ENCODE measurements at places on chromosomes 2 and 18.

DNA sequence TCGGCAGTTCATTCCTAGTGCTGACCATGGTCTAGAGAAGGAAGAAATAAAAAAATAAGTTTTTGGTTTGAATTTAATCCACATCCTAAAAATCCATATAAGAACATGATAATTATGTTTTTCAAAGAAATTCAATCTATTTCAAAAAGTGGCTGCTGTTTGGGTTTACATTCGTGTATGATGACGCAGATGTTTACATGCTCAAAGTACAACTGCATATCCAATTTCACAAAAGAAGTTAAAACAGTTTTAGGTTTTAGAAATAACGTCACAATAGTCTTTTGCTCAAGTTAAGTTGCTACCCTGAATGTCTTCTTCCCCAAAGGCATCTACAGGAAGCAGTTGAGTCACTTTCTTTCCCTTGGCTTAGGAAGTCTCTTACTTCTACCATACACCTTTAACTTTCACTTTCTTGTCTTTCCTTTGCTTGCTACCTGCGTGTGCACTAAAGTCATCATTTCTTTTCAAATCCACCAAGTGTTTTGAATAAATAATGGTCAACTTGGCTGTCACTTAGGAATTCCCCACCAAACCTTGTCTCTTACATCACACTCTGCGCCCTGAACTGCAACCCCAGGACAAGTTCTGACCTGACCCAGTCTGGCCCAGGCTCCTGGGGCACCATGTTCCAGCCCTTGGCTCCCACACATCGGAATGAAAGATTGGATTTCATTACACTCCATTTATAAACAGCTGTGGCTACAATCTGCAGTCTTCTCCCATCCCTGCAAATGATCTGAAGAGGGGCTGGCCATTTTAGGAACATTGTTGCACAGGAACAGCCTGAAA, 28.4 kb downstream of the FAM237A start:
- no peak for DNase-seq

DNA sequence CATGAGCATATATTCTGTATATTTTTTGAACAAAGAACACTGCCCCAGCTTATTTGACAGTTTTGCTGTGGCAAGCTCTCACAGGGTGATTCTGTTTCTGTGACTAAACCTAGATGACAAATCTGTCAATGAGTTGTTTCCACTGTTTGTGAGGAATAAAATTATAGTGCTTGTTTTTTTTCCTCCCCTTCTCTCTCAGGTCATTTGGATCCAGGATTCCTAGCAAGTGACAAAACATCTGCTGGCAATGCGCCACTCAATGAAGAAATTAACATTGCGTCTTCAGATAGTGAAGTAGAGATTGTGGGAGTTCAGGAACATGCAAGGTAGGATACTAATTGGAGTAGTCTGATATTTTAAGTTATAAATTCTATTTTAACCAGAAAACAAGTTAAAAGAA, 149.3 kb downstream of the HAUS1 start:
- no peak for DNase-seq

GRCh38 chr2:85892216-85892944, 3.6 kb upstream of the ST3GAL5 start:
- DNase-seq: no peak

DNA sequence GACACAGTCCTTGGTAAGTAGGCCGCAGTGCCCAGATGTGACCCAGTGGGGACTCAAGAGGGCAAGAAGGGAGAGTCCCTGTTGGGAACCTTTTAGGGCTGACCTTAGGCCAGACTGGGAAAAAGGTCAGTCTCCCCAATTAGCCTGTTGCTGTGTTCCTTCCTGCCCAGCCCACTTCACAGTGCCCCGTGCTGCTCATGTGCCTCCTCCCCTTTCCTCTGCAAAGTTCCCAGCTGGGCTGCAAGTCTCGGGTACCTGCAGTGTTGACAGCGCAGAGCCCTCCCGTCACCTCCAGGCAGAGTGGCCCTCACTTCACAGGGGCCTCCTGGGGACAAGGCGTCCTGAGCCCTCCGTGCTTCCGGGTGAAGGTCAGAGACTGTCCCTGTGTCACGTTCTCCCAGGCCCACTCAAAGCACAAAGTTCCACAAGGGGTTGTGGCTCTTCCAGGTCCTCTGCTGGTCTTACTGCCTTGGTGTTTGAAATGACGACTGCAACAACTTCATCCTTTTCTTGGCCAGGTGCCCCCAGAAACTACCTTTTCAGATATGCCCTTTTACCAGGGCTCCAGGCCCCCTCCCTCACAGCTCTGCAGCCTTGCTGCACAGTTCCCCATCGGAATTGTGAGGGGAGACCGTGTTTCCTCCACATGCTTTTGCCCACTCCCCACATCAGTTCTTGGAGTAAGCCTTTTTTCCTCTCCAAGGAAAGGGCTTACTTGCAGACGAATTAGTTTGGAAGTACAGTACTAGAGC, 225.8 kb downstream of the ALPK2 start:
- DNase-seq: no peak

Measured in sciatic nerve (tissue), 2 donors.